ENCODE measurements at places on chromosomes 11 and 22. TPM values are rescaled to one million over a fixed set of nuclear protein-coding genes. Genes with fewer than 3 reads are reported as not detected.

- peaks cover 32% of the 10 kb centered on the region for H3K27me3 ChIP-seq
- H3K4me3 ChIP-seq = no peak overlapping the region
- no peak overlapping the region for H3K27ac ChIP-seq
These were observed 68.4 kb downstream of the IGLL5 start for GRCh38 chr22:22955866-22956535.

DNA sequence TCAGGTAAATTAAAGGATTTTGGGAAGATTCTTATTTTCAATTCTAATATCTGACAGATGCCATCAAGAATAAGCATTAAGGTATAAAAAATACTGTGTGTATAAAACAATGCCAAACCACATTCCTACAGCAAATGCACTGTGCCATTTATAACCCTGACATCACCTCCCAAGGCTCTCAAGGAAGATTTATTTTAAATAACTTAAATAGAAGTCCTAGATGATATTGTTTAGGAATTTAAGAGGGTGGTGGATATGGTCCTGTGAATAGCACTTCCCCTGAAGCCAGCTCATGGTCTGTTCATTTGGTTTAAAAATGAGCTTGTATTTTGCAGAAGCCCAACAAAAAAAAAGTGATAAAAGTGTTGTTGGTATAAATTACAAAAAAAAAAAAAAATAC is 32.1 kb downstream of the PPIL2 start:
- H3K27ac ChIP-seq = no peak overlapping the region
- H3K36me3 ChIP-seq = peaks cover 10% of the 10 kb centered on the region
- no peak for DNase-seq
- no peak overlapping the region for H3K4me3 ChIP-seq

- no peak overlapping the region for H3K27ac ChIP-seq
- H3K4me3 ChIP-seq = no peak overlapping the region
- H3K27me3 ChIP-seq = peaks cover 6% of the 10 kb centered on the region
- H3K4me1 ChIP-seq = no peaks in the 10 kb centered on the region
- no peak for DNase-seq
These were observed 119.6 kb downstream of the BUD13 start for GRCh38 chr11:116653206-116653605.

GRCh38 chr22:48880749-48881148 is 946.9 kb downstream of the BRD1 start:
- no peak for DNase-seq
- no peak overlapping the region for H3K4me3 ChIP-seq
- no peak overlapping the region for H3K27ac ChIP-seq
- H3K27me3 ChIP-seq = peaks cover 4% of the 10 kb centered on the region
- no peaks in the 10 kb centered on the region for H3K36me3 ChIP-seq
- no peaks in the 10 kb centered on the region for H3K4me1 ChIP-seq

DNA sequence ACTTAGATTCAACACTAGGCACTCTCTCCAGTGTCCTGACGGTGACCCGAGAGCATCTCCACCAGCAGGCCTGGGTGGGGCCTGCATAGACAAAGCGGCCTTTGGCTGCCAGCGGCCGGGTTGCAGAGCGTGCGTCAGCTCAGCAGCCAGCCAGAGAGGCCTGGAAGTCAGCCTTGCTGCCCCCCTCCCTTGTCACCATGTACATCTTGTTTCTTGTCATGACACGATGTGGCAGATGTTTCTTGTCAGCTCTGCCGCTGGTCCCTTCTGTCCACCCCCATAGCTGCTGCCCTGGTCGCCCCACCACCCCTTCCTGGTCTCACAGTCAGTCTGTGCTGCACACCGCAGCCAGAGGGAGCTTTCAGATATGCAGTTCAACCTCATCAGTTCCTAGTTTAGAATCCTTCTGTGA is 33.1 kb upstream of the CBX7 start:
- no peaks in the 10 kb centered on the region for H3K27me3 ChIP-seq
- no peak for DNase-seq
- H3K4me1 ChIP-seq = no peaks in the 10 kb centered on the region

GRCh38 chr22:42714768-42715390 is 5.8 kb downstream of the A4GALT start:
- peaks cover 45% of the 10 kb centered on the region for H3K27me3 ChIP-seq
- peaks cover 8% of the 10 kb centered on the region for H3K4me1 ChIP-seq
- no peak overlapping the region for H3K27ac ChIP-seq
- no peaks in the 10 kb centered on the region for H3K36me3 ChIP-seq

DNA sequence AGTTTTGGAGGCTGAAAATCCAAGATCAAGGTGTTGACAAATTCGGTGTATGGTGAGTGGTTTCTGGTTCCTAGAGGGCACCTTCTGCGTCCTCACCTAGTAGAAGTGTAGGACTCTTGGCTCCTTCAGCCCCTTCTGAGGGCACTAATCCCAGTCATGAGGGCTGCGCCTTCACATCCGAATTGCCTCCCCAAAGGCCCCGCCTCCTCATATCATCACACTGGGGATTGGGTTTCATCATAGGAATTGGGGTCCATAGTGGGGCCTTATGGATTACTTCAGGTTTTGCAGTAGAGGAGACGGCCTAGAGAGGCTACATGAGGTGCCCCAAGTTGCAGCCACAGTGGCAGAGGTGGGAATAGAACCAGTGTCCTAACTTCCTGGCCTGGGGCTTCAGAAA is 87.1 kb downstream of the CEP164 start:
- DNase-seq = no peak
- no peak overlapping the region for H3K27ac ChIP-seq
- no peaks in the 10 kb centered on the region for H3K27me3 ChIP-seq
- H3K36me3 ChIP-seq = peaks cover 5% of the 10 kb centered on the region
- no peaks in the 10 kb centered on the region for H3K4me1 ChIP-seq

Gene FGF3
- not detected for total RNA-seq

- H3K27me3 ChIP-seq = no peaks in the 10 kb centered on the region
- DNase-seq = no peak
- H3K4me3 ChIP-seq = no peak overlapping the region
These were observed 47.6 kb upstream of the FIBIN start for GRCh38 chr11:26946257-26946716.

- peaks cover 7% of the 10 kb centered on the region for H3K27me3 ChIP-seq
- no peak for DNase-seq
- no peaks in the 10 kb centered on the region for H3K36me3 ChIP-seq
- no peak overlapping the region for H3K27ac ChIP-seq
- H3K4me1 ChIP-seq = peaks cover 13% of the 10 kb centered on the region
These were observed 4.7 kb downstream of the C11orf52 start for GRCh38 chr11:111923351-111923788.

DNA sequence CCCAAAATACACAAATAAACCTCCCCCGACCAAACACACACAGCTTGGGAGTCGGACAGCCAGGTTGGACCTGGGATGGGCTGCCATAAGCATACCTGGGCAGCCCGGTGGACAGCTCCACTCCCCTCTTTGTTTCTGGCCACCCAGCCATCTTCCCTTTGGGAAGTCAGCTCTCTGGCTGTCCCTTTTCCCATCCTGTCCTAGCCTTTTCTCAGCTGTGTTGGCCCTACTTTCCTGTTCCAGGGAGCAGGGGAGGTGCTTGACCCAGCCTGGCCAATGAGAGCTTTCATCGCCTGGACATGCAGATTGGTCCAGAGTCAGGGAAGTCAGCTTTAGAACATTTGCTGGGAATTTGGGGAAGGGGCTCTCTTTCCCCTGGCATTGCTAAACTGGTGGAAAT is 68.7 kb upstream of the NECTIN1 start:
- no peak overlapping the region for H3K27ac ChIP-seq

- peak; percentile 73 for DNase-seq
- peak overlapping the region; percentile 100 for H3K27ac ChIP-seq
- H3K4me1 ChIP-seq = peaks cover 49% of the 10 kb centered on the region
- peaks cover 26% of the 10 kb centered on the region for H3K36me3 ChIP-seq
- no peaks in the 10 kb centered on the region for H3K27me3 ChIP-seq
- peak overlapping the region; percentile 99 for H3K4me3 ChIP-seq
These were observed 500 bp upstream of the ADSL start for GRCh38 chr22:40345815-40346184.

Gene UPK3A
- not detected for total RNA-seq

DNA sequence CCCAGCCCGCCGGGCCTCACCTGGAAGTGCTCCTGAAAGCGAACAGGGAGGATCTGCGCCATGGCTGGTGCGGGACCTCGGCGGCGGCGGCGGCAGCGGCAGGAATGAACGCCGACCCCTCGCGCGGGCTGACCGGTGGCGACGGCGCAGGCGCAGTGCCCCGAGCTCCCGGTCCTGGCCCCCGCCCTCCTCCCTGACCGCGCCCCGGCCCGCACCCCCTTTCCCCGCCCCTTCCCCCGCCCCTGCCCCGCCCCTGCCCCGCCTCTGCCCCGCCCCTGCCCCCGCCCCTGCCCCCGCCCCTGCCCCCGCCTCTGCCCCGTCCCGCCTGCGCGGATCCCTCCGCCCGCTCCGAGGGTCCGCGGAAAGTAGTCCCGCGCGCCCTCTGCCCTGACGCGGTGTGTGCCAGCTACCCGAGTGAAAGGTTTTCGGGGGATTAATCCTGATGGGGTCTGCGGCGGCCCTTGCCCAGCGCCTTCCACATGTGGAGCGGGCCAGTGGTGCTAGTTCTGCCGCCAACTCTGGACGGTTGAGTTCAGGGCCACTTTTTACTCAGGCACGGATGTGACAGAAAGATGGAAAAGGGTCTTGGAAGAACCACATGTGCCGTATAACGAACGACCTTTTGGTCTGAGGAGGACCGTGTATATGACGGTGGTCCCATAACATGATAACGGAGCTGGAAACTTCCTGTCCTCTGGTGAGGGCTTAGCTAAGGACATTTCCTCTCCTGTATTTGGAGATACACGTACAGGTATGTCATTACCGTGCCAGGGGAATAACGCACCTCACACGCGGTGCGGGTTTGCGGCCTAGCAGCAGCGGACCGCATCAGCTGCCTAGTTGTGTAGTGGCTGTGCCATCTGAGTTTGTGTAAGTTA is at the start of gene CLTCL1:
Gene CLTCL1, minus strand, starts transcription at position 140 of the 878 bp plus-strand sequence. Its CDS starts 78 bp downstream, at position 62.
- no peaks in the 10 kb centered on the region for H3K36me3 ChIP-seq
- peak within 1 kb of the TSS; percentile 85 for H3K4me3 ChIP-seq
- peak within 1 kb of the TSS; percentile 62 for H3K27ac ChIP-seq
- H3K4me1 ChIP-seq = peaks cover 16% of the 10 kb centered on the region

- H3K36me3 ChIP-seq = no peaks in the 10 kb centered on the region
- no peaks in the 10 kb centered on the region for H3K4me1 ChIP-seq
- DNase-seq = no peak
- peaks cover 6% of the 10 kb centered on the region for H3K27me3 ChIP-seq
- H3K4me3 ChIP-seq = no peak overlapping the region
These were observed 32.1 kb downstream of the IFT27 start for GRCh38 chr22:36743591-36744412.

- no peaks in the 10 kb centered on the region for H3K36me3 ChIP-seq
- peaks cover 1% of the 10 kb centered on the region for H3K27me3 ChIP-seq
- H3K4me3 ChIP-seq = peak overlapping the region; percentile 40
- peak overlapping the region; percentile 1 for H3K27ac ChIP-seq
These were observed 13.9 kb downstream of the CRTAM start for GRCh38 chr11:122852074-122852795.

Gene RCN1
- total RNA-seq = 25.4 TPM

Gene RASSF10
- not detected for total RNA-seq

GRCh38 chr11:134365011-134365925 is 33.5 kb downstream of the GLB1L2 start:
- peaks cover 1% of the 10 kb centered on the region for H3K27me3 ChIP-seq
- DNase-seq = no peak
- H3K4me3 ChIP-seq = no peak overlapping the region
- H3K36me3 ChIP-seq = no peaks in the 10 kb centered on the region

GRCh38 chr11:37849706-37850105 is 1251.7 kb upstream of the RAG2 start:
- no peak for DNase-seq
- H3K27me3 ChIP-seq = no peaks in the 10 kb centered on the region
- no peaks in the 10 kb centered on the region for H3K4me1 ChIP-seq
- H3K27ac ChIP-seq = no peak overlapping the region

DNA sequence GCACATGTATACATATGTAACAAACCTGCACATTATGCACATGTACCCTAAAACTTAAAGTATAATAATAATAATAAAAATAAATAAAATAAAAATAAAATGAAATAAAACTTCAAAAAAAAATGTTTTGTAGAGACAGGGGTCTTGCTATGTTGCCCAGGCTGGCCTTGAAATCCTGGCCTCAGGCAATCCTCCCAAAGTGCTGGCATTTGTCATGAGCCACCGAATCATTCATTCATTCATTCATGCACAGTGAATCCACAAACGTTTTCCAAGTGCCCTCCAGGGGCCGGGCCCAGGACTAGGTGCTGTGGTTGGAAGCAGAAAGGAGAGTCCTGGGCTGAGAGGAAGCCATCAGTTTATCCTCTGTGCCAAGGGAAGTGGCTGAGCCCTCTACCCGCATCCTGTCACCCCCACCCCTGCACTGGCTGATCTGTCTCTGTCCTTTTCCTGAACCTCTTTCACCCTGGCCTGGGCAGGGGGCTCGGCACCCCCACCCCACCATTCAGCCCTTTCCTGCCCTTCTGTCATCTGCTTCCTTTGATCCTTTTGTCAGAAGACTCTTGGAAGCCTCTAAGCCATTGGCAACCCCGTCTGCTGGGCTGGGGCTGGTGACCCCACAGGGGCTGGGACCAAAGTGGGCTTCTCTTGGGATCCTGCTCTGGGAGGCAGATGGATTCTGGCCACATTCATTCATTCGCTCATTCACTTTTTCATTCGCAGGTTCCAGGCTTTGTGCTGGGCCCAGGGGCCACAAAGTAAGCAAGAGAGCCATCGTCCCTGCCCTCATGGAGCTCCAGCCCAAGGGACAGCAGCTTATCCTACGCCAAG is 84.3 kb downstream of the IGLL1 start:
- peak; percentile 14 for DNase-seq
- H3K4me3 ChIP-seq = no peak overlapping the region
- no peaks in the 10 kb centered on the region for H3K36me3 ChIP-seq
